NT2/D1 (cell line): ENCODE measurements at places on chromosomes 7 and 10.

- DNase-seq: no peak
Measured at GRCh38 chr7:92641921-92642511, 51.8 kb upstream of the FAM133B start.

DNA sequence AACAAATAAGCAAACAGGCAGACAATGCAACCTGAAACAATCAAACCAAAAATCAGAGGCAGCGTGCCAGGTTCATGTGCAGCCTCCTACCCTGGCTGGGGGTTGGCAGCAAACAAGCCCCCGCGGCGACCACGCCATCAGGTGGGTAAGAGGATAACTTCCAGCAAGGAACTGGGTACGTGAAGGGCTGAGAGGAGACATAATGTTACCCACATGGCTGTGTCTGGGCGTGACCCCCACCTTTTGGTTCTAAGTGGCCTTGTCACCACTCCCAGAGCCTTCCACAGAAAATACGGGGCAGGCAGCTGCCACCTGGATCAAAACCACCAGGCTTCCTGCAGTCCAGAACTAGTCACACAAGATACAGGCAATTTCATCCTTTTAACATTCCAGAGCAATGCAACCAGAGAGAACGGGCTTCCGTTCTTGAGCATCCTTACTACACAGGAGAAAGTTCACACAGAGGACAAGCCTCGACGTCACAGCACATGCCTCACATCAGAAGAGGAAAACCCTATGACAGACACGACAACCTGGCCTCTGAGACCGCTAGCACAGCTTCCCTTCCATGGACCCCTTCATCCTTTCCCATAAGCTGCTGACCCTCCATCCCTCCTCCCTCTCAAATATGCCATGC, 171.0 kb downstream of the GRID1 start:
- no peak for DNase-seq

DNA sequence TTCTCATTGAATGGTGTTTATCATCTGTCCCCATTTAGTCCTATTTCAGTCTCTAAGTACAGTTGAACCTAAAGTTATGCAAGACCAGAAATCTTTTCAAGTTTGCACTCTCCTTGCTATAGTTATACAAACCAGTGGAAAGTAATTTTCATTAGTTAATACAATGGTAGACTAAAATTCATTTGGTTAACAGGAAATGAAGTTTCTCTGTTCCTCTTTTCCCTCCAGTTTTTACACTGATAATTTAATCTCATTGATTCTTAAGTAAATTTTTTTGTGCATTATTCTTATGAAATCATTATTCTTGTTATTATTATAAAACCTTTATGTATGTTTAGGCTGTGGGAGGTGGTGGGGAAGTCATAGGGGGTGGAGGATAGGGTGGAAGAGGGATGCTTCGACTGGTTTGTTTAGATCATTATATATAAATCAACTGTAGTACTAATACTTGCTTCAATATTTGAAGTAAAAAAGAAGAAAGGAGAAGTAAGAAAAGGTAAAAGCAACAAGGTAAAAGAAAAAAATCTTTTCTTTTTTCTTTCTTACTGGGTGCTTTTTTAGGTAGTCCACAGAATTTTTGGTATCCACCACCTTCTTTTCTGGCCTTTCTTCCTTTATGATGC, 104.1 kb downstream of the GPR85 start:
- DNase-seq: no peak

- no peak for DNase-seq
Measured at GRCh38 chr10:122286867-122287266, 15.8 kb downstream of the BTBD16 start.

DNA sequence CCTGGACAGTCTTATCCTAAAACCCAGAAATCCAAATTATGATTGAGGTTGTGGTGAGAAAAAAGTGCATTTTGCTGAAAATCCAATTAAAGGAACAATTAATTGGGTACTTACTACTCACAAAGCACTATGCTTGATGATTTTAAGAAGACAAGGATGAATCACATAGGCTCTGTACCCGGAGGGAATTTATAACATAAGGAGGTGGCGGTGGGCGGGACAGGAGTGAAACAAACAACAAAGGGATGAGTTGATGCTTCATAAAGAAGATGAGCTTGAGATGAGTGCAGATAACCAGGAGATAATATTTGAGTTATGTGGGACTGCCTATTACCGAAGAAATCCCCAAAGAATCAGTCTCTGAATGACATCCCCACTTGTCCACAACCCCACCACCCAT, 171.1 kb upstream of the FZD8 start:
- DNase-seq: no peak
